ENCODE measurements at places on chromosomes 13 and 19.

DNA sequence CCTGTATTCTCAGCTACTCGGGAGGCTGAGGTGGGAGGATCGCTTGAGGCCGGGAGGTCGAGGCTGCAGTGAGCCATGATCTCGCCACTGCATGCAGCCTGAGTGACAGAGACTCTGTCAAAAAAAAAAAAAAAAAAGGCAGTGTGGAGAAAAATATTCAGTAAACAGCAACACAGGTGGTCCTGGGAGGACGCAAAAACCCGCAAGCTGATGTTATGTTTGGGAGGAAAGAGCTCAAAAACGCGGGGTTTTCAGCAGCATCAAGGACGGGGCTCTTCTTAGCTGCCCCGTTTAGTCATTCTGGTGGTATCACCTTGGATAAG, 599 bp upstream of the ZNF784 start:
- no peak for DNase-seq

GRCh38 chr13:90070837-90071525, 1276.5 kb upstream of the MIR17HG start:
- no peak for DNase-seq

GRCh38 chr13:103852036-103852435, 785.8 kb upstream of the SLC10A2 start:
- no peak for DNase-seq

DNA sequence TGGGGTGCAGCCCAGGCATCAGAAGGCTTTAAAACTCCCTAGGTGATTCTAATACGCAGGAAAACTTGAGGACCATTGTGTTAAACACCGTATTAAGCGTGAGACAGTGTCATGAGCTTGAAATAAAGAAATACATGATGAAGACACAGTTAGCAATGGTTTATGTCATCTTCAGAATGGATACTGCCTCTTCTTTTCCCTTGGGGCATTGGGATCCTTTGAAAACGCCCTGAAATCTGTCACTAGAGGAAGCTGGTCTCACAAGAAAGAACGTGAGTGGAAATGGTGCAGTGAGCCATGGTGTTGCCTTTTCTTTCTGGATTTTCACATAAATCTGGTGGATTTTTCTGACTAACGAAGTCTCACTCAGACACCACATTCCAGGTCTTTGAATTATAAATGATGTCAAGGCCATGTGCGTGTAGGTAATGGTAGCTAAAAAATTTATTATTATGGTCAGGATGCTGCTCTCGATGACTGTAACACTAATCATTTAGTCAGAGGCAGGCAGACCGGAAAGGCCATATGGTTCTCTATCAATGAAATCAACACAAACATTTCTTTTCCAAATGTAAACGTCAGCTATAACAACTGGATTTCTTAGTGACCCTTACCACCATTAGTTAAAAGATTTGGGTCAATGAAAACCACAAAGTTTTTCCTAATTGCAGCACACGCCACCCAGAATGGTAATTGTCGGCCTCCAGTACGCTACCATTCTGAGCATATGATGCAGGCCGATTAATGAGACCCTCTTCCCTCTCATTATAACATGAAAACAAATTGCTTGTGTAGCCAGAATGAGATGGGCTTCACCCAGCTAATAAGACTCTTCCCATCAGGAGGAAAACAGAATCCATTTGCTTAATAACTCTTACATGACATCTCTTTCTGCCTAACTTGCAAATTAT, 105.6 kb downstream of the SLC7A1 start:
- DNase-seq: no peak

GRCh38 chr19:10975374-10976130, 14.7 kb downstream of the SMARCA4 start:
- DNase-seq: no peak

DNA sequence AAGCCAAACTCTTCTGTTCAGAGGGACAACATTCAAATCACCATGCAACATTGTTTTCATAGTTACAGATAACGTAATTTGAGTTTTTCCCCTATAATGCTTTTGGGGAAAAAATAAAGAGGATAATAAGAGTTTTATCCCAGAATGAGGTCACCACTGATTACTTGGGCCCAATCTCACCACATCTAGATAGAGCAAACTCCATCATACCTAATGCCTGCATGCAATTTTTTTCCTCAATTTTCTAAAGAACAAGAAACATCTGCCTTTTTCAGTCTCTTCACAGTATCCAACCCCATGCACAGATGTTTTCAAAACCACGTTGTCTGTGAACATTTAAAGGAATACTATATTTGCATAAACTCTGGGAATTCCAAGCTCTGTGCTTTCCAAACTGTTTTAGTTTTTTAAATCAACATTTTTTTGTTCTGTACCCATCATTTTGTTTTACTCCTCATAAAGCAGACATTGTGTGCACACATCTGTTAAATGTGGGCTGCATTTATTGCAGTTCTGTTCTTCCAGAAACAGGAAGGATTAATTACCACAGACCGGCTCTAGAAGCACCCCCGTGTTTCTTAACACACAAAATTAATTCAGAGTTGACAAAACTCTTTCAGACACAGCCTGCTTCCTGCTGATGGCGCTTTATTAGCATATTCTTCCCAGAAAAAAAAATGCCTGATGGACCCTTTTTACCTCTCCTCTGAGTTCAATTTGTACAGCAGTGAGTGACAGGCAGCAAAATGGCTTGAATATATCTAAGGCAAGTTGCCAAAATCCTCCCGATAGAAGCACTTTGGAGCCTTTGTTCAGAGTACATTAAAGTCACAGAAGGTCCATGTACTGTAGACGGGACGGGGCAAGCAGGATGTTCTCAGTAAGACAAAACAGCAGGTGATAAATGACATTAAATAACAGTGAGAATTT, 1171.9 kb downstream of the EFNB2 start:
- no peak for DNase-seq

- no peak for DNase-seq
Observed at GRCh38 chr13:24741016-24741662, 22.8 kb upstream of the RNF17 start.

DNA sequence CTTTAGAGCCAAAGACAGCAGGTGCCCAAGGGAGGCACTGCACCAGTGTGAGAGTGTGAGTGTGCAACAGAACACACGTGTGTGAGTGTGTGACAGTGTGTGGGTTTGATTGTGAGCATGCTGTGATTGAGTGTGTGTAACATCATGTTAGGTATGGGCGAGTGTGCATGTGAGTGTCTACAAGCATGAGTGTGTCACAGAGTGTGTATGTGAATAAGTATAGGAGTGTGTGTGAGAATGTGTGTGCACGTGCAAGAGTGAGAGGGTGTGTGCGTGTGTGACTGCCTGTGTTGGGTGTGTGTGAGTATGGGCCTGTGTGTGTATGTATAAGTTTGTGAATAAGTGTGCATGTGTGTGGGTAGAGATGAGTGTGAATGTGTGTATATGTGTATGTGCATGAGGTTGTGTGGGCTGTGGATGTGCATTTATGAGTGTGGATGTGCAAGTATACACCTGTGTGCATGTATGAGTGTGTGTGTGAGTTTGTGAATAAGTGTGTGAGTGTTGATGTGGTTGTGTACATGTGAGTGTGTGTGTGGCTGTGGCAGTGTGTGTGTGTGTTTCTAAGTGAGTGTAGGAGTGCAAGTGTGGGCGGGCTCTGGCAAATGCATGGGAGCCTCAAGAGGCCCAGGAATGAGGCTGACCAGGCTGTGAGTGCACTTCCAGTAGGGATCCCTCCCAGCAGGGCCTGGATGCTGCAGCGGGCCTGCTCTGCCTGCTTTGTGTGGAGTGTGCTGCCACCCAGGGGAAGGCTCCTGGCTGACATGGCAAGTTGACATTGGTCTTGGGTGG, 198.4 kb downstream of the COL4A1 start:
- no peak for DNase-seq

DNA sequence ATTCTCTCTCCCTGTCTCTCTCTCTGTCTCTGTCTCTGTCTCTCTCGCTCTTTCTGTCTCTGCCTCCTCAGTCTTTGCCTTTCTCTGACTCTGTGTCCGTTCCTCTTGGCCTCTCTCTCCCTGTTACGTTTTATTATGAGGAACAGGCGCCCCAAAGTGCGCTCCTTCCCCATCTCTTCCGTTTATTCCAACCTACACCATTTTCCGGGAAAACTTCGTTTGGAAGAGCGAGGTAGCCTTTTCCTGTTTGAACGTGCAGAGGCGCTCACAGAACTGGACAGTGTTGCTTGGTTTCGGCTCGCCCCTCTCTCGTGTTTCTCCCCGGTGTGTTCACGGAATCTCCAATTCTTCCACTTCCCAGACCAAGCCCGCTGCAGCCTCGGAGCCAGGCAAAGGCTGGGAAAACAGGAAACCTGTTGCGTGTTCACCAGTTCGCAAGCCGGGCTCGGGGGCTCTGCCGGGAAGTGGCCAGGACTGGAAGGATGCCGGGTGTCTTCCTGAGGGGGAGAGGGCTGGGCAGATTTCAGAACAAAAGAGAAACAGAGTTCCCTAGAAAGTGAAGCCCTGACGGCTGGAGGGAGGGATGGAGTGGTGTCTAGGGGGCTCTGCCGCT, 605 bp downstream of the TMEM255B start:
- DNase-seq: no peak

DNA sequence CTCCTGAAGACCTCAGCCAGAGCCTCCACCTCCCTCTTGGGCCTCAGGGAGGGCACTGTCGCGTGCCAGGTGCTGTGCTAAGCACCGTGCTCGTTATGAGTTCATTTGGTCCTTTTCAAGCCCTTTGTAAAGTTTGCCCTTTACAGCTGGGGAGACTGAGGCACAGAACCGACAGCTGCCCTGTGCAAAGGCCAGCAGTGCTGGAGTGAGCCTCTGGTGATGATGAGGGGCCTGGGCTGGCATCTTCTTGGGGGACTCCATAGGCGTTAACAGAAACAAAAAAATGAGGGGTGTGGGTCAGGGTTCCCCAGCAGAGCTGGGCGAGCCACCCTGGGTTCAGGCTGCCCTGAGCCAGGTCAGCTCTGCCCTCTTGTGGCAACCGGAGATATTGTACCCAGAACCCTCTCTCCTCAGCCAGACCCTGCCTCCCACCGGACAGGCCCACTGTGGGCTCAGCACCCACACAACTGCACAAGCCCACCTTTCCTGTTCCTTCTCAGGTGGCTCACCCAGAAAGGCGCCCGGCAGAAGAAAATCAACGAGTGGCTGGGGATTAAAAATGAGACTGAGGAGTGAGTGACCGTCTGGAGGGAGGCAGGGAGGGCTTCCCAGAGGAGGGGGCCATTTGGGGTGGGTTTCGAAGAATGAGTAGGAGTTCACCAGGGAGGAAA, 5.5 kb upstream of the IFI30 start:
- no peak for DNase-seq

- no peak for DNase-seq
Observed at GRCh38 chr13:102792396-102792795, 6.4 kb downstream of the POGLUT2 start.

GRCh38 chr13:108375772-108376171, 106.3 kb downstream of the TNFSF13B start:
- DNase-seq: no peak

DNA sequence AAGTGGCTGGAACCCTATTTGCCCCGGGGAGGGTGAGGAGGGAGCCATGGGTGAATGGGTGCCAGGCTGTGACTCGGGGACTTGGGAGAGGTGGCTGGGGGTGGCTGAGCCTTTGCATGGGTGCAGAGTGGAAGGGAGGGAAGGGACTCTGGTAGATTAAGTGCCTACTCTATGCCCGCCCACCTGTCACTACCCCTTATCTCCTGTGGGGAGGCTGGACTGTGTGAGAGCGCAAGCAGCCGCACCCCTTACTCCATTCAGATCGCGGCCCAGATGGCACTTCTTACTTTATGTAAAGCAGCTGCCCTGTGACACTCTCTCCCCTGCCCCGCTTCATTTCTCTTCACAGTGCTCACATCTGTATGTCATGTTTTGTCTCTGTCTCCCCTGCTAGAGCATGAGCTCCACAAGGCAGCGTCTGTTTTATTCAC, 2.9 kb downstream of the KASH5 start:
- no peak for DNase-seq

GRCh38 chr19:55344444-55344843, 4.8 kb downstream of the KMT5C start:
- DNase-seq: no peak

DNA sequence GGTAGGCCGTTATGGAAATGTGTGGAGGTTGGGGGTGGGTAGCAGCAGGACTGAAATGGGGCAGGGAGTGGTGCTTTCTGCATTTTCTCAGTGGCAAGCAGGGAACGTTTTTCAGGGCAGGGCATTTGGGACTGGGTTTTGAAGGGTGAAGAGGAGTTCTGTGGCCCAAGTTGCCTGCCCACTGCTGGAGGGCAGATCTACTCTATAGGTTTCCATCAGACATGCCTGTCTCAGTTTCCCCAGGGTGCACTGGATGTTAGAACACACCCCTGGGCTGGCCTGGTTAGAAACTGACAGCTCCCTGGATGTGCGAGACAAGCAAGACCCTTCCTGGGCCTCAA, 870 bp upstream of the GRIN3B start:
- no peak for DNase-seq

- DNase-seq: no peak
Observed at GRCh38 chr13:97369261-97369893, 64.6 kb upstream of the RAP2A start.

- no peak for DNase-seq
Observed at GRCh38 chr19:34431681-34432402, 3.7 kb downstream of the UBA2 start.

DNA sequence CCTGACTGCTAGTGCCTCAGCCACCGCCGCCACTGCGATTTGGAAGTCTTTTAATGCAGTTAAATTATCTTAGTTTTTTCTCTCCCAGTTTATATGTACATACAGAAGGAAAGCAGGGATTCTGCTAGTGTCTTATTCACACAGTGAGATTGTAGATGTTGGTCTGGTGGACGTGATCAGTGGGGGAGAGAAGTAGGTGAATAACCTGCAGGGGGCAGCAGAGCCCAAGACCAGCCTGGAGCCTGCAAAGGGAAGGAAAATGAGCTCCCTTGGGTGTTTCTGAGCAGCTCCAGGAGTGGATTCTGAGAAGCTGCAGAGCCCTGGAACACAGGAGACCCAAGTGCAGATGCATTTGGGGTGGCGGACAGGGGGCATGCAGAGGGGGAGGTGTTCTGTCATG, 26.3 kb downstream of the ZNF844 start:
- DNase-seq: peak; percentile 13

DNA sequence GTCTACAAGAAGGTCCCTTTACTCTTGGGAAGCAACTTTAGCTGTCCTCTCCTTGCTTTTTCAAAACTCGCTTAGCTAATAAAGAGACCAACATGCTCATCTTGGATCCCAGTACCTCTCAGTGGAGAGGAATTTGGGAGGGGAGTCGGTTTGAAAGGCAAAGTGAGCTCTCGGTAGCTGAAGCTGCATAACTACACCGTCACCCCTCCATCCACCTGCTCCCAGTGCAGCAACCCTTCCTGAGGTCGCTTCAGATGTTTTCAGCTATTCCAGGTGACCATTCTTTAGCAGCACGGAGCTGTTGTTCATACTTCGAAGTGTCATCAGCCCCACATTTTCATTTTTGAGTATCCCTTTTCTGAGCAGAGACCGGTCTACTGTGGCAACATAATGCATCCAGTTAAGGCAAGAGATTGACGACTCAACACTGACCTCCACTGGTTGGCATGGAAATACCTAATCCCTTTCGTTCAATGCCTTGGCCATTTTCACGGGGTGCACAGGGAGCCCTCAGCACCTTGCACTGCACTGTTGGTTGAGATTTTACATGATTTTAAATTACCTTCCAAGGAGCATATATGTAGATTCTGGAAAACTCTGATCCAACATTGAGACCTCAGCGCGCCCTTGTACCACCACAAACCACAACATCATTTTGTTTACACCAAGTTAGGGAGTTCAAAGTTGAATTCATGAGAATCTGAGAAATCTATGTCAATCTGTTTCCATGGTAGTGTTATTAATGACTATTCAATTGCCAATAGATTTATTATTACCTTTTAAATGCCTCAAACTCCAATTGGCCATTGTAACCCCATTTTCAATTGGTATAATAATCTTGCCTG, 42.2 kb downstream of the DLEU7 start:
- DNase-seq: peak; percentile 18
